ENCODE measurements at places on chromosomes 2 and 18.

GRCh38 chr2:180664507-180664906 lies 315.9 kb upstream of the UBE2E3 start:
- no peak for DNase-seq

DNA sequence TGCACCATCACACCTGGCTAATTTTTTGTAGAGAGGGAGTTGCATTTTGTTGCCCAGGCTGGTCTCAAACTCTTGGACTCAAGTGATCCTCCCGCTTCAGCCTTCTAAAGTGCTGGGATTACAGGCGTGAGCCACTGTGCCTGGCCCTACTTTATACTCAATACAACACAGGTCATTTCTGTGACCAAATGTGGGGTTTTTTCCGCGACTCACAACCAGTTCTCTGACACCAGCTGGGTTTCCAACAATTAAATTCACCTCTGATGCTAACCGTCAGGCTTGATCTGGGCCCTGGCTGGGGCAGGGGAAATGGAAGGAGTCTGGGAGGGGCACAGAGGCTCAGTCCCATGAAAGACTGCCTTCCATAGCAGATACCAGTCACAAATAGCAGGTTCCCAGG lies 64.8 kb upstream of the MCFD2 start:
- no peak for DNase-seq

DNA sequence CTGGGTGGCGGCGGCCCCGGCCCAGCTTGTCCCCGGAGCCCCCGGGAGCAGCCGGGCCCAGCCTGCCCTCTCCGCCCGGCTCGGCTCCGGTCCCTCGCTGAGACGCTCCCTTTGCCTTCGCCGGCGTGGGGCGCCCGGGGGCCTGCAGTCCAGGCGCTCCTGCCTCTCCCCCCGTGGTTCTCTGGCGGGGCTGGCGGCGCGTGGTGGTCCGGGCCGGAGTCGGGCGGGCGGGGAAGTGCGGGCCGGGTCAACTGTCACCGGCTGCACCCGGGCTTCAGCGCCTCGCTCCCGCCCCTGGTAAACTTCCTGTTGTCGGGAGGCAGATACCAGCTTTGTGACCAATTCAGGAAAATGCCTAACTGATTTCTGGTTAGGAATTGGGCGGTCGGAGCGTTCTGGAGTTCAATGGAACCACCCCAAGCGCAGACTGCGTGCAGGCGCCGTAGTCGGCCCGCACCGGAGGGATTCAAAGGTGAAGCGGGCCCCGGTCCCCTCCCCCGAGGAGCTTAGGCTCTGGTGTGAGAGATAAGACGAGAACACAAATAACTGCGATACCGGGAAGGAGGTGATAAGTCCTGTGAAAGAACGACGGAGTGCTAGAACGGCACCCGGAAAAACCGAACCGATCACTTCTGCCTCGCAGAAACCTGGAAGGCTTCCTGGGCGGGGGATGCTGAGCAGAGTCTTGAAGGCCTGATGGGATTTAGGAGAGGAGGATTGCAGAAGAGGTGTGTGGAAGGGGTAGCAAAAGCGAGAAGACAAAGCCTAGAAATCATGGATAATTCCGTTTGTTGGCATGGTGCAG lies 891 bp downstream of the CAB39 start:
- DNase-seq, result no peak

DNA sequence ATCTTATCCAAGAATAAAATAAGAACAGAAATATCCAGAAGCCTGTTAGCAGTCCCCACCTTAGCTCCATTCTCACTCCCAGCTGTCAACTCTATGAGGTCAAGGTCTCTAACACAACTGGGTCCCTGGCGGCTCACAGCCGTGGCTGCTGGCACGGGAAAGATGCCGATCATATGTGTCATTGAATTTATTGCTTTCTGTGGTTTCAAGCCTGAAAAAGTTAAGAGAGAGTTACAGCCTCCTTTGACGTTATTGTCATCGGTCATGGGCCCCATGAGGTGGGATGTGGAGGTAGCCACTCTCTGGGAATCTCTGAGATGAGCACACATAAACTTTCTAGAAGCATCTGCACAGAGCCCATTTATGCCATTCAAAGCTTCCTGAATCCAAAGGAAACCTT lies 28.7 kb upstream of the CABLES1 start:
- no peak for DNase-seq

DNA sequence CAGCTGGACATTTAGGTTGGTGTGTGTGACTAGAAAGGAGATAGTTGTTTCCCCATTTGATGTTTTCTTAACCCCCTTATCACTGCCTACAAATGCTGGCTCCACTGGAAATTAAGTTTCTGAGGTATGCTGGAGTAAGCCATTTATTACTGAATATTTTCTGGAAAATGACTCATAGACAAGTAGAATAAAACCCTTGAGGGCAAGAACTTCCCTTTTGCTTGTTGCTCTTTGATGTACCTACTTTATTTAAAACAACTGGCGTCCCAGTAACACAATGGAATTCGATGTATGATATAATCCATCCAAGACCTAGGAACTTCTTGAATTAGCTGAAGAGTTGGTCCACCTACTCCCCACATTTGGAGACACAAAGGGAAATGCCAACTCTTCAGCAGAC lies 33.3 kb upstream of the SESTD1 start:
- DNase-seq, result no peak

DNA sequence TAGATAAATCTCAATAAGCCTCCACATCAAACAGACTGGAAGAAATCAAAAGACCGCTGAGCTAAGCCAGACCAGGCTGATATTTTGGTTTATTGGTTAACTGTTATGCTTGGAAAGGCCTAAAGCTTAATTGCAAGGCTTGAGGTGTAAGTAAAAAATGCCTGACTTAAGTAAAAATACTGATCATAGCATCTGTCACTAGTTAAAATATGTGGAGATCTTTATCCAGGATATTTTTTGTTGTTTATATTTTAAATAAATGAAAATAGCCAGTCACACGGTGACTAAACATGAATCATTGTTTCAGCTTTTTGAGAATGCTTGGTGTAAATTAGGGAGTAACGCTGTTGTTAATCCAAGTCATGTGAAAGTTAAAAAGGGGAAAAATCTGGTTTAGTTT lies 127.9 kb downstream of the THADA start:
- no peak for DNase-seq

DNA sequence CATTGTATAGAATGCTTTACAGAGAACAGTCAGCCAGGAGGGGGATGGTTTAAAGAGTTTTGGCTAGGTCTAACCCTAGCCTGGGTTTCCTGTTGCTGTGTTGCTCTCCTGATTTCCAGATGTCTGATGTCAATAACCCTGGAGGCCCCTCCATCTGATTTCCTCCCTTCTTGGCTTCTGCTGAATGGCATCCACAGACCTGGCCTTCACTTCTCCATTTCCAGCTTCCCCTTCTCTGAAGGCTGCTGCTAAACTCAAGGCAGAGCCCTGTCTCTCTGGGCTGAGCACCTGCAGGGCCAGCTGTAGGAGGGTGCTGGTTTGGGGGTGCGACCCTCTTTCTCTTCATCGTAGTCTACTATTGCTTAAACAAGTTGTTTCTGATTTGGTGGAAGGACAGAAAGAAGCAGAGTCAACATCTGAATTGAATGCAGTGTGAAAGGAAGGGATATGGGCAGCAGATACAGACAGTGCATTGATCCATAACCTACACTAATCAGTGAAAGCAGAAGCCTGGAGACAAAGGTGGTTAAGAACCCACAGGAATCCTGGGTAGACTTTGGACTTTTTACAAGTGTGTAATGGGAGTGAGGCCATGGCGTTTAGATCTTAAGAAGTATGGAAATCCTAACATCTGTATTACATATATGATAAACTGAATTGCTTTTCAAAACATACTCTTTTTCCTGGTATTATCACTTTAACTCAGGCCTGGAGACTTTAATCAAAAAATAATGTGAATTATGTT lies 153.6 kb downstream of the HRH4 start:
- DNase-seq, result no peak

DNA sequence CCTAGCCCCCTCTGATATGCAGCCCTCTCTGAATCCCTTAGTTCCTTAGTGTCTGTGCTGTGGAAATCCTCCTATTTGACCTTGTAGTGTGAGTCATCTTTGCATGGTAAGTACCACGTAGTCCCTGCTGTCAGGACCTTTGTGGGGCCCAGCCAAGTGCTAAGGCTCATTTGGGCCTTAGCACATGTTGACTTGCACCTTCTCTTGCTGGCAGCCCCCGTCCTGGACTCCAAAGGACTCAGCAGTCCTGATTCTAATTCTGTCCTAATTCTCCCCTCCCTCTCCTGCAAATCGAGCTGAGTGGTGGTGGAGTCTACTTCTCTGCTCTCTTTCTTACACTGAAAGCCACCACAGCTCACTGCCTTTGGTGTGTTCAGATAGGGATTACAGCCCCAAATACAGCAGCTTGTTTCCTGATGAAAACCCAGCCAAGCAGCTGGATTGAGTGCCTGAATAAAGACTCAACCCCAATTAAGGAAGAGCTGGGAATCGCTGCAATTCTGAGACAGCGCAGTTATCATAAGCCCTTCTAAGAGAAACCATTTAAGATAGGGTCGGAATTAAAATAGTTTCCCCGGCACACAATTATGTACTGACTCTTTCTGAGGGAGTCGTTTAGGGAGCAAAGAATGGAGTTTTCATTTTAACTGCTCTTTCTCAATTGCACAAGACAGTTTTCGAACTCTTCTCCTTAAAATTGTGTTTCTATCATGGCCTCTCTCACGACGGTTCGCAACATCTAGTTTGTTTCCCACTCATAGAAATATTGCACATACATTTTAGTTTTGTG lies 215.6 kb upstream of the TNP1 start:
- DNase-seq, result no peak

DNA sequence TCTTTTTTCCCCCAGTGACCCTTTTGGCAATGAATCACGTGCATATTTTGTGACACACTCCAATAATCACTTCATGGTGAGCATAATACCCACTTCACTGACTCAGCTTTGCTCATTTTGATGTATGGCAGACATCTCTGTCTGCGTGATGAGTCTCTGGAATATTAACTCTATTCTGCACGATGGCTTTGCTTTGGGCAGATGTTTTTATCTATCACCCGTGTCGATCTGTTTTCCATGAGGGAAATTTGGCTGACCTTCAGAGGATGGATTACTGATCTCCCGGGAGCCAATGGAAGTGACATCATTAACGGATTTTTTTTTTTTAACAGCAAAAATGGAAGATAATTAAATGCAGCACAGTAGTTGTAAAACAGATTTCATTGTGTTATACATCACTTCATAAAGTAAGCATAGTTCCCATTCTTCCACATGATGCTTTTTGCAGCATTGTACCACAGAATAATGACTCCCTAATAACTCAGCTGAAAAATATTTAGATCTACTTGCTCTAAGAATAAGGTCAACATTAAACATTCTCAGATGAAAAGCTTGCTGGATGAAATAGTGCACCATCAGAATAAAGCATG lies 29.8 kb downstream of the CDC42EP3 start:
- DNase-seq, result no peak

GRCh38 chr2:97834610-97835009 lies 121.2 kb downstream of the ZAP70 start:
- DNase-seq, result no peak

- no peak for DNase-seq
These were observed 8.5 kb upstream of the RALBP1 start for GRCh38 chr18:9466846-9467245.

GRCh38 chr2:5925604-5926003 lies 233.4 kb downstream of the SOX11 start:
- DNase-seq, result peak; percentile 10

DNA sequence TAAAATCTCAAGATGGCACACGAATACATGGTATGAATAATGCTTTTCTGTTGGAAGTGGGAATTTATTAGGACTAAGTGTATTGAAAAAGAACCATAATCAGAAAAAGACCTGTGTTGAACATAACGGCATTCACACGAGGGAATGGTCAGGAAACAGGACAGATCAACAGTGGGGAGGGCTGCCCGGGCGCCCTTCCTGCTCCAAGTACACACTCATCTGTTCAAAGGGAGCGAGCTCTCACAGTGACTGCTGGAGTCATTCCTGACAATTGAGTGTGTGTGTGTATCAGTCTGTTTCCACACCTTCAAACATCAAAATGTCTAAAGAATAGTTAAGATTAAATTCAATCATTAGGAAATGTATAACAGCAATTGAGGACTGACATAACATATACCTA lies 167.2 kb downstream of the HDAC4 start:
- no peak for DNase-seq

DNA sequence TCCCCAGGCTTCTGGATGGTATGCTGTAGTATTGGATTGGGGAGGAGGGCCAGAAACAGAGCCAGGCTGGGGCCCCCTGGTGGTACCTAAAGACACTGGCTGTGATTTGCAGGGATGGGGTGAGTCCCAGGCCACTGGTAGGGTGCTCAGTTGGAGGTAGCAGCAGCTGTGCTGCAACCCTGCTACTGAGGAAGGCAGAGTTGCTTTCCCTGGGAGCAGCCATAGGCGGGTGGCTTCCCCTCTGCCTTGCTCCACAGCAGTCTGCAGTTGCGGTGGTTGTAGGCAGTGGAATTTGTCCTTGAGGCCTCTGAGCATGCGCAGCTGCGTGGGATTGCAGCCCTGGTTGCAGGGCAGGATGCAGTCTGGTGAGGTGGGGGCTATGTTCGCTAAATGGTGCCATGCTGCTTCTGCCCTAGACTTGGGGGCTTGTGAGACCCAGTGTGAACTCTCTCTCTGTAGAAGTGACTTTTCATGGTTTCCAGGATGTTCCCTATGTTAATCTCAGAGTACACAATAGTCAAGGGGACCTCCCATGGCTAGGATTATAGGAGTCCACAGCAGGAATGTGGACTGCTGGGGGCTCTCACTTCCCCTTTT lies 443.5 kb downstream of the XIRP2 start:
- no peak for DNase-seq

- no peak for DNase-seq
These were observed 116.3 kb downstream of the POLE4 start for GRCh38 chr2:75074708-75075107.

DNA sequence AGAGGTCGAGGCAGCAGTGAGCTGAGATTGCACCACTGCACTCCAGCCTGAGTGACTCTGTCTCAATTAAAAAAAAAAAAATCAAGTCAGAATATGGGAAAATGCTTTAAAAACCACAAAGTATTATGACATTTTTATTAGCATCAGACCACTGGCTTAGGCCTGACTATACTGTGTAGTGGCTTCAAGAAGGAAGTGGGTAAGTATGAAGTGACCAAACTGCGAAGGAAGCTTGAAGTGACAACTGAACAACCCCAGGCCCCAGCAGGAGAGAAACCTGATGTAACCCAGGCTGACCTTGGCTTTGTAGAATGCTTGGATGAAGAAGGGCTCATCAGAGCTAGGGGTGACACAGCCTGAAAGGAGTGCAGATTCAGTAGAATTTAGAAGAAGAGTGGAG lies 21.4 kb upstream of the HAAO start:
- DNase-seq, result no peak

GRCh38 chr2:37635504-37636380 lies 35.7 kb downstream of the CDC42EP3 start:
- no peak for DNase-seq

DNA sequence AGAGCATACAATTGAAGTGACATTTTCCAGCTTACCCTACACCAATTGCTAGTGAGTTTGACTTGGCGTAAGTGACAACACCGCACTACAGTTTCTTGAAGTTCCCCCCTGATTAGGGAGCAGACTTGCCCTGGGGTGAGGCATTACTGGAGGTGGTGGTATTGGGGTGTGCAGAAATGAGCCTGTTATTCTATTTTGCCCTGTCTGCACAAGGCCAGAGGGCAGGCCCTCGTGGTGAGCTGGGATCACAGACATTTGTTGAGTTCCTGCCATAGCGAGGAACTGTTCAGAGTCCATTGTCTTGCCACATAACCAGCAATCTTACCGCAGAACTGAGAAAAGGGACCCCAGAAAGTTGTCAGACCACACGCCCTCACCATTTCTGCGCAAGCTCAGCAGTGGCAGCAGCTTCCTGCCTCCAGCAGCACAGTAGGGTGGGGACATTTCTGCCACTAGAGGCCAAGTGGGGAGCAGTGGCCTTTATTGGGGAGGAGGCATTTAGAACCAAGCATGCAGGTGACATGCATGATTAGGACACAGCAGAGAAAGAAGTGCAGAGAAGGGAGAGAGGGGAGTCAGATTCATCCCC lies 103.6 kb upstream of the BCL2L11 start:
- no peak for DNase-seq
